ENCODE measurements at places on chromosomes 3 and 15.

DNA sequence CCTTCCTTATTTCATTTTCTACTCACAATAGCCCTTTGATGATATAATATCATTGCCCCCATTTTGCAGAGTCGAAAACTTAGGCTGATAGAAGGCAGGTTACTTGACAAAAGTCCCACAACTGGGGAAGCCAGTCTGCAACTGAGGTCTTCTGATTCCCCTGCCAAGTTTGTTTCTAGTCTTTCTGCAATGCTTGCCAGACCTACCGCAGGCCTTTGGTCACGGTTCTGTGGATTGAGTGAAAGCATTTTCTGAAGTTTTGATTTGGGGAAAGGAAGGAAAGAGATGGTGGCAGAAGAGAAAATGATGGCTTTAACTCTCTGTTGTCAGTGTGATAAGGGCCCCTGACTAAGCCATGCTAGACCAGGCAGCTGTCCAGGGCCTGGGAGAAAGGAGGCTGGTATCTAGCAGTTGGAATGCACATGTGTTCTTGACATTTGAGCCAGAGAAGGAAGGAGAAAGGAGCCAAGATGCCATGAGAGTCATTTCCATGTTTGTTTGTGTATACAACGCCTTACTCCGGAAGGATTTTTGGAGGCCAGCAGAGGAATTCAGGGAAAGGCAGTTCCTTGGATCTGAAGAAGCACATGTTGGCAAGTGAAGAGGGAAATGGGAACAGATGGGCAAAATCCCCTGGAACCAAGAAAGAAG lies 29.9 kb downstream of the FAH start:
- no peak overlapping the region for H3K27ac ChIP-seq
- H3K4me1 ChIP-seq: no peaks in the 10 kb centered on the region
- H3K36me3 ChIP-seq: peaks cover 3% of the 10 kb centered on the region
- no peak overlapping the region for H3K4me3 ChIP-seq

DNA sequence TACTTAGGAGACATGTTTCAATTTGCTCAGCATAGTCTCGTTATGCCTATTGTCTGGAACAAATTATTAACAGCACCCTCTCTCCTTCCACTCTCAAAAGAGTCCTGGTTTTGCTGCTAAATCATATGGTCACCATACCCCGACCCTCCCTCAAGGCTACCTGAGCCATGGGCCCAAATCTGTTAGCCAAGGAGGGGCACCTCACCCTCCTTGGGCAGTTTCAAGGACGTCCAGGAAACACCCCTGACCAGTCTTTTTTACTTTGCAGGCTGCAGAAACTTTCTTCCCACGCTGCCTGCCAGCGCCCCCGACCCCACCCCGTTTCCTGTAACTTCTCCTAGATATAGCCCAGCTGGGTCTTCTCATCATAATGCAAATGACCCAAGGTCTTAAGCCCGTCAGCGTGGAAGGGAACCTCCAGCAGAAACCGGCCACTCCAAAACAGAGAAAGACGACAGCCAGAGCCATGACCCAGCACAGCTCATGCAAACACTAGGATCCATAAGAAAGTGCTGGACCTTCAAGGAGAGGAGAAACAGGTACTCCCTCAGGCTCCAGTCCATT lies 62.3 kb downstream of the ADCY5 start:
- no peaks in the 10 kb centered on the region for H3K27me3 ChIP-seq
- no peak for DNase-seq
- no peaks in the 10 kb centered on the region for H3K36me3 ChIP-seq
- no peak overlapping the region for H3K4me3 ChIP-seq
- H3K4me1 ChIP-seq: no peaks in the 10 kb centered on the region

- H3K27me3 ChIP-seq: no peaks in the 10 kb centered on the region
- H3K4me3 ChIP-seq: no peak overlapping the region
- no peak overlapping the region for H3K27ac ChIP-seq
- no peak for DNase-seq
Measured at GRCh38 chr15:55389264-55389607, 18.9 kb downstream of the CCPG1 start.

DNA sequence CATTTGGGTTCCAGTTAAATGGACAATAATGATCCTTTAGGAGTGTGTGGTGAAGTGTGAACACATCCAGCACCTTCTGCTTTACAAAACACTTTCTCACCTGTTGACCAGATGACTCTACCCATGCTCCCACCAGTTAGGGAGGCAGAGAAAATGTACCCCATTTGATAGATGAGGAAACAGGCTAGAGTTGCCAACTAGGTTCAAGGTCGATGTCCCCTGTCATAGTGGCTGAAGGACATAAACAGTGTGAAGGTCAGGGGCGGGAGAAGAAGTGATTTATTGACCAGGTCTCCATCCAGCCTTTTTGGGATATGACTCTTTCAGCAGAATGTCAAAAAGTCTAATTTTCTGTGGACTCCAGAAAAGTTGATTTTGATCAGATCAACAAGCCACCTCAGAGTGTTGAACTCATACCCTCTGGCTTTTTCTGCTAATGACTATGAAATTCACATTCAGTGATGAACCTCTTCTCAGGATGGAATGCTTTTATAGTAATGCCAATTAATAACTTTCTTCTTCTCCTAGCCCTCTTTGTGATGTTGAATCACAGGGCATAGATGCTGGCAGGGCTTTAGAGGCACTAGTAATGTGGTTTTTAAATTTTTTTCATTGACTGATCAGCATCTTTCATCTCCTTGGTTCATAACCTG lies 57.5 kb downstream of the CPN2 start:
- no peak overlapping the region for H3K4me3 ChIP-seq
- no peak for DNase-seq
- H3K36me3 ChIP-seq: no peaks in the 10 kb centered on the region
- H3K27ac ChIP-seq: no peak overlapping the region
- no peaks in the 10 kb centered on the region for H3K27me3 ChIP-seq

GRCh38 chr3:149145356-149145755 lies 15.9 kb downstream of the HPS3 start:
- H3K27me3 ChIP-seq: no peaks in the 10 kb centered on the region
- no peak overlapping the region for H3K27ac ChIP-seq
- no peaks in the 10 kb centered on the region for H3K4me1 ChIP-seq
- no peak overlapping the region for H3K4me3 ChIP-seq
- peaks cover 4% of the 10 kb centered on the region for H3K36me3 ChIP-seq
- DNase-seq: no peak

DNA sequence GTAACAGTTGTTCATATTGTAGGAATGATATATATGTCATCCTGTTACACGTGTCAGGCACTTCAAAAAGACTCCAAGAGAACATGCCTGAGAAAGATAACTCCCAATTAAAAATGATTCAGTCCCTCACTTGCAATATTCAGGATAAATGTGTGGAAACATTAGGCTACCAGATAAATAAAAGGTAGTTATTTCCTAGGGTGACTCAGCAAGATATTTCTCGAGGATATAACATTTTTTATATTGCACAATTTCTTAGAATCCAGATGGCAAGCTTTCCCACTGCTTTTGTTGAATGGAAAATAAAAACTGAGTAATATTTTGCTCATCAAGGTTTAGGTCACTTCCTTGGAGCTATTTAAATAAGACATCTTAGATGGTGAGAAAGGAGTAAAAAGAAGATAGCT lies 181.4 kb downstream of the GAP43 start:
- H3K4me3 ChIP-seq: no peak overlapping the region
- no peaks in the 10 kb centered on the region for H3K36me3 ChIP-seq

GRCh38 chr3:111301238-111301798 lies 229.7 kb downstream of the NECTIN3 start:
- H3K4me3 ChIP-seq: no peak overlapping the region
- no peaks in the 10 kb centered on the region for H3K4me1 ChIP-seq
- no peak for DNase-seq
- H3K36me3 ChIP-seq: no peaks in the 10 kb centered on the region
- H3K27ac ChIP-seq: no peak overlapping the region

GRCh38 chr3:62884096-62884870 lies 9.1 kb upstream of the CADPS start:
- DNase-seq: no peak
- H3K4me1 ChIP-seq: no peaks in the 10 kb centered on the region
- H3K36me3 ChIP-seq: no peaks in the 10 kb centered on the region
- H3K27ac ChIP-seq: no peak overlapping the region
- H3K4me3 ChIP-seq: no peak overlapping the region

DNA sequence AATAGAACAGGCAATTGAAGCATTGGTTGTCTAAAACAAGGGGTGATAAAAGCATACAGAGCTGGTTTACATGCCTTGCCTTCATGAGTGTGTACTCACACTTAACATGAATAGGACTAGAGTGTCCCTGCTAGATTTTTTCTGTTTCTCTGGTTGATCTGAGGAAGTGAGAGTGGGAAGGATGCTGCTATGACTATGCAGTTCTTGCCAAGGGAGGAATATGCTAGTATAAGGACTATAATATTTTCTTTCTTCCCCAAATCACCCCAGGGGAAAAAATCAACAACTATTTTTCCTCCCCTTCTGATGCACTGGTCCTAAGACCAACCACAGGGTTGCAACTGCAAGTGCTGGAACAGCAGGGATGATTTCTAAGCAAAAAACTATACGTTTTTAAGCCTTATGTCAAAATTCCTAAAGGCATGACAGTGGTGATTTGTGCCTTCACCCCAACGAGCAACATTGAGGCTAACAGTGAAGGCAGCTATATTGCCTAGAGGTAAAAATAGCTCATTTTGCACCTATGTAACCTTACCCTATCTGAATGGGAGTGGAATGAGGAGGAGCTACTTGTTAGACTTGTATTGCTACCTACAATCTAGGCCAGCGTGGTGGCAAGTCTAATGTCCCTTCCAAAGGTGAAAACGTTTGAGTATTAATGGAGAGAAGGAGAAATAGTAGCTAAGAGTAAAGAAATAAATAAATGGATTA lies 33.5 kb upstream of the USP8 start:
- peak; percentile 46 for DNase-seq
- H3K27ac ChIP-seq: no peak overlapping the region
- H3K4me1 ChIP-seq: no peaks in the 10 kb centered on the region
- no peaks in the 10 kb centered on the region for H3K36me3 ChIP-seq
- H3K4me3 ChIP-seq: no peak overlapping the region

DNA sequence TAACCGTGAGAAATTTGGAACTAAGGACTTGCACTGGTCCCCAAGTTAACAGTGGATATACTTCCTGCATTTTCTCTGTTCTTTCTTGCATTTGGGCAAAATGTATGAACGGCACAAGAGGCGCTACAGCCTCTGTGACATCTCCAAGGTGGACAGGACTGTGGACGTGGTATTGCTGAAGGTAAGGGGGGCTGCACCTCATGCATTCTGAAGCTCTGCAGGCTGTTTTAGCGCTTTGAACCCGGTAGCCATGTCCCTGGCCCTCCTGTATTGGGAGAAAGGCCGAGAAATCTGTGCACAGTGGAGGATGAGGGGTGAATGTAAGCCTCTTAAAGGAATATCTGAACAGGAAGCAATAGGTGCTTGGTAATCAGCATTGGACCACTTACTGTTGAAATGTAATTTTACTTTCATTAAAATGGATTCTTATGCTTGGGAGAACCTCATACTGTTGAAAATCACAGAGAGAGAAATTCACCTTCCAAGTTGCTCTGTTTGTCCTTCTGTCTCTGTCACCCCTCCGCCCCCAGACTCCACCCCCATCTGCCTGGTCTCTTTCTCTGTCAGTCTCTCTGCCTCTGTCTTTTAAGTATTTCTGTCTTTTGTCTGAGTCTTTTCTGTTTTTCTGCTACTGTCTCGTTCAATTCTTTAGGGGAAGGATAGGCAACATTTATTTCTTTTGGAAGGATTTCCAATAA lies 174.6 kb downstream of the KLHL25 start:
- peaks cover 2% of the 10 kb centered on the region for H3K4me1 ChIP-seq
- H3K27me3 ChIP-seq: no peaks in the 10 kb centered on the region
- H3K27ac ChIP-seq: peak overlapping the region; percentile 88
- no peaks in the 10 kb centered on the region for H3K36me3 ChIP-seq
- no peak for DNase-seq
- no peak overlapping the region for H3K4me3 ChIP-seq

DNA sequence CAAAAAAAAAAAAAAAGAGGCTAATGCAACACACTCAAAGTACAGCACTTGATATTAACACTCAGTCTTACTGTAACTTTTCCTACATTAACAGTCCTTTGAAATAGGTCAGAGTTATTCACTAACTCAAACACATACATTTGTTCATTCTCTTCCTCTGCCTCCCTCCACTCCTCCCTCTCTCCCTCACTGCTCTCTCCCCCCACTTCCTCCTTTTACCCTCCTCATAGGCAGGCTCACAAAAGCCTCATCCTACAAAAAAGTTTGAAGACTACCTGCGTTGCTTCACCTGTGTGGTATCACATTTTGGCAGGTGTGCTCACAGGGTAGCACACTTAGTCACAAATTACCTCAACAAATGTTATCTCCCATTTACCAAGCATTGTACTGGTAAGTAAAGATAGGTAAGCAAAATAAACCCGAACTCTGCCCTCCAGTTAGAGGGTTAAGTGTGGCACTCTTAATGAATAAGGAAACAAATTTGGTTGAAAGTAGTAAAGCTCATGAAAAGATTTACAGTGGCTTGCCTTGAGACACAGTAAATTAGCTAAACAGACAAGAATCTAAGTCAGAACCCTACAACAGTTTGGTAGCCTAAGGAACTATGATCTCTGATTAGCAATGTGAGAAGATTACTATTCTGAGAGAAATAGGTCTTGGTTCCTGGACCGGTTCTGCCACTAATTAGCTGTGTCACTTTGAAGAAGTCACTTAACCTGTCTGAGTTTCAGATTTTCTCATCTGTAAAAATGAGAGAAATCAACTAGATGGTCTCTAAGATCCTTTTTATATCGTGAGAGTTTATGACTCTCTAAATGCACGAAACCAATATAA lies 151.0 kb upstream of the MLF1 start:
- DNase-seq: no peak
- no peak overlapping the region for H3K4me3 ChIP-seq
- no peaks in the 10 kb centered on the region for H3K27me3 ChIP-seq
- no peaks in the 10 kb centered on the region for H3K4me1 ChIP-seq
- no peak overlapping the region for H3K27ac ChIP-seq
- H3K36me3 ChIP-seq: no peaks in the 10 kb centered on the region

GRCh38 chr15:39584266-39584659 lies 3.4 kb downstream of the THBS1 start:
- H3K27me3 ChIP-seq: no peaks in the 10 kb centered on the region
- DNase-seq: no peak
- H3K4me3 ChIP-seq: no peak overlapping the region
- H3K4me1 ChIP-seq: no peaks in the 10 kb centered on the region

- no peak overlapping the region for H3K27ac ChIP-seq
- DNase-seq: no peak
- peaks cover 7% of the 10 kb centered on the region for H3K4me1 ChIP-seq
- H3K4me3 ChIP-seq: no peak overlapping the region
- H3K27me3 ChIP-seq: no peaks in the 10 kb centered on the region
- no peaks in the 10 kb centered on the region for H3K36me3 ChIP-seq
Measured at GRCh38 chr3:30285188-30286006, 321.0 kb upstream of the TGFBR2 start.

GRCh38 chr15:39504808-39505207 lies 76.1 kb upstream of the THBS1 start:
- H3K36me3 ChIP-seq: no peaks in the 10 kb centered on the region
- H3K4me1 ChIP-seq: no peaks in the 10 kb centered on the region
- H3K27ac ChIP-seq: no peak overlapping the region
- H3K27me3 ChIP-seq: no peaks in the 10 kb centered on the region

DNA sequence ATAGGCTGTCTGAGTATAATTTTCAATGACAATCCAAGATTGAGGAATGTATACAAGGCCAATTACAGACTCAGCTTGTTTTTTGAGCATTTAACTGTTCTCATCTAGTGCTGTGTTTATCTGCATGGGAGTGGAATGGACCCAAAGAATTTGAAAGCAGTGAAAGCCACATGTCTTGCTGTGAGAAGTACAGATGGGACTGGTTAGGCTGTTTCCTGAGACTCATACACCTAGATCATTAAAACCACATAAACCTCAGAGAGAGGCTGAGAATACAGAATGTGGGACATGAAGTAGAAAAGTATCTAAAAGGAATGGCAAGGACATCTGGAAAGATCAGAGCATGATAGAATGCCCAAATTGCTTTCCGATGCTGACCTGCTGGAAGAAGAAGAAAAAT lies 224.6 kb downstream of the NLGN1 start:
- H3K4me1 ChIP-seq: no peaks in the 10 kb centered on the region
- DNase-seq: no peak
- H3K27ac ChIP-seq: no peak overlapping the region
- no peak overlapping the region for H3K4me3 ChIP-seq

All from small intestine (tissue), 16 donors.